ENCODE measurements at places on chromosomes 11 and 22.

DNA sequence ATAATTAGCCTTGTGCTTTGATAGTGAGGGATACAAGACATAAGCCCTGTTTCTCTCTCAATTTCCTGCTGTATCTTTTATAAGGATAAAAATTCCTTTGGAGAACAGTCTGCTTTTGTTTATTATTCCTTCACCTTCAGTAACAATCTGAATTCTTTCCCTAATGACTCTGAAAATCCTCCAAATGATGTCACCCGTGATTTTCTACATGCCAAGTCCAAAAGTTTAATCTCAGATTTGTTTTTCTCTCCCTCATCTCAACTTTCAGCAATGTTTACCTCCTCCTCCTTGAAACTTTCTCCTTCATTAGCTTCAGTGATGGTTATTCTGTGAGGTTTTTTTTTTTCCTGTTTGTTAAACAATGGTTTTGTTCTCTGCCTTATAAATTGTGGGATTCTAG, 2.2 kb downstream of the OR51E2 start:
- DNase-seq = no peak

DNA sequence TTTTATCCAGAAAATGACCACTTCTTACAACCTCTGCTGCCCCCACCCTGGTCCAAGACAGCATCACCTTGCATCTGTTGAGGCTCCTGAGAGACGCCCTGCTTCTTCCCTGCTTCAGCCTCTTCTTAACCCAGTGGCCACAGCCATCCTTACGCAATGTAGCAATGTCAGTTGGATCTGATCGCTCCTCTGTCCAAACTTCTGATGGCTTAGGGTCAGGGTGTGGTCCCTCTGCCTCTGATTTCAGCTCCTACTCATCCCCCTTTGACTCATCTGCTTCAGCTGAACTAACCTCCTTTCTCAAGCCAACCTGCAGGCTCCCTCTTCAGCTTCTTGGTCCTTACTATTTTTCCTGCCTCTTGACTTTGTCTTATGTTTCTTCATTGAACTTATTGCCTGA, 280.8 kb downstream of the KIRREL3 start:
- no peak for DNase-seq

- DNase-seq = no peak
Measured at GRCh38 chr11:32913445-32913844, 20.8 kb downstream of the QSER1 start.

DNA sequence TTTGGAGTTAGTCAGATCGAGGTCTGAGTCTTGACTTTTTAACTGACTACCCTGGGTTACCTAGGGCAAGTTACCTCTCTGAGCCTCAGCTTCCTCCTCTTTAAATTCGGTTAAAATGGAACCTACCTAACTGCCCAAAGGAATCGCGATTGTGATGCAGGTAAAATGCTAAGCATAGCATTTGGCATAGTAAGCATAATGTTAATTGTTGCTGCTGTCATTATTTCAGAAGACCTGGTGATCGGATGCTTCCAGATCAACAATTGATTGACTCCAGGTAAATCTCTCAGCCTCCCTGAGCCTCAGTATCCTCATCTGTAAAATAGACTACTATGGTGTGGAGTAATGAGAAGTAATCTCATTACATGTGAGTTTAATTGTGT, 550 bp upstream of the SLC43A1 start:
- DNase-seq = no peak

- DNase-seq = no peak
Measured at GRCh38 chr11:86040919-86041850, 27.7 kb downstream of the PICALM start.

DNA sequence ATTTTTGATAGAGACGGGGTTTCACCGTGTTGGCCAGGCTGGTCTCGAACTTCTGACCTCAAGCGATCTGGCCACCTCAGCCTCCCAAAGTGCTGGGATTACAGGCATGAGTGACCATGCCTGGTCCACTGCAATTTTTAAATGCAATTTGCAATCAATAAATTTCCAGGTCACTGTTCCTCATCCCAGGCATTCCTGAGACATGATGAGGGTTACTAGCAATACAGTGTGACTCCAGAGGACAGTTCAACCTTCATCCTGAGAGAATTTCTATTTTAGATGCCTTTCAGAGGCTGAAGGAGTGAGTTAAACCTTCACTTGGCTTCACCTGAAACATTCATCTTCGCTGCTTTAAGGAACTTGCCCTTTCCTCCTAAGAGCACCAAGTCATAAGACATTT, 9.7 kb upstream of the UBASH3B start:
- no peak for DNase-seq

DNA sequence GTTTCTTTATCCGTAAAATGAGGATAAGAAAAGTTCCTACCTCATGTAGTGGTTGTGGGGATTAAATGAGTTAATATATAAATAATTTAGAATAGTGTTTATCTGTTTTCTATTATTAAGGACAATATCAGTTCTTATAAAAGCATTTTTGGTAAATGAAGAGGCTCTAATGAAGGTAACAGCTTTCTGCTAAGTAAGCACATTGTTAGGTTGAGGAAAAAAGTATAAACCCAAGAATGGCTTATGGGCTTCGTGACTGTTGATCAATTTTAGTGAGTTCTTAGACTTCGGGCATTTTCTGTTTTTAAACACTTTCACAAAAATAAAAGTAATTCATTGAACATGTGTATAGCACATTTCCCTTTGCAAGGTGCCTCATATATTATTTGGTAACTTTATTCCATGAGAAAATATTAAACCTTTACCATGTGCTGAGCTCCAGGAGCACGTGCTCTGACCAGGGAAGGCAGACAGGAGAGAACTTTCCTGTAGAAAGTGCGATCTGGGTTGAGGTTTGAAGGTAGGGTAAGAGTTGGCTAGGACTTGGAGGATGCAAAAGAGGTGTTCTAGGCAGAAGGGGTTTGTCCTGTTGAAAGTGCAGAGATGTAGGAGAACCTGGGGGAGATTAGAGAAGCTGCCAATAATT, 11.3 kb upstream of the OR9Q2 start:
- no peak for DNase-seq

DNA sequence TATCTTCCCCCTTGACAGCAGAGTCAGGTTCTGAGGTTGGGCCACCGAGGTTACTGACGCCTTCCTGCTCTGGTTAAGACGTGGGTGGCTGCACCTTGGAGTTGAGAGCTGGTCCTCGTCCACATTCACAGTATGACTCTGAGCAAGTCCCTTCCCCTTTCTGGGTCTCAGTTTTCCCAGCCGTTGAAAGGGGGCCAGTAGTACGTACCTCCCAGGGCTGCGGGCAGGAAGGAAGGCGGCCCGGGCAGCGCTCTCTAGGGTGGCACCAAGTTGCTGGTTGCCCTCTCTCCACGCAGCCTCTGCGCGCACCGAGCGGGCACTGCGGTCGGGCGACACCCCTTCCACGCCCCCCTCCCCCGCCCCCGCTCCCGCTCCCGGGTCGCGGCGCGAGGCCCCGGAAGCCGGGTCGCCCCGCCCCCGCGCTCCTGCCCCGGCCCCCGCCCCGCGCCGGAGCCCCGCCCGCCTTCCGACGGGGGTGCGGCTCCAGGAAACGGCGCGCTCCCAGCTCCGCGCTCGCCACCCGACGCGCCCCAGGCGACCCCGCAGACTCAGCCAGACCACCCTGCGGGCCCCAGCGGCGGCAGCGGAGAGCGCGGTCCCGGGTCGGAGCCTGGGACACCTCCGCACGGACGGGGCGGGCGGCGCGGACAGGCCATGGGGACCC, at the start of gene EHBP1L1:
Gene EHBP1L1, plus strand, starts transcription at position 486 of the 664 bp plus-strand sequence. CDS start 250 bp downstream, outside the sequence.
- DNase-seq = peak; percentile 76

GRCh38 chr11:132033051-132033450, 662.6 kb downstream of the NTM start:
- DNase-seq = no peak

GRCh38 chr22:29704528-29705285, 15.1 kb upstream of the CABP7 start:
- no peak for DNase-seq

GRCh38 chr22:17862646-17863181, 88.4 kb upstream of the BID start:
- DNase-seq = no peak

DNA sequence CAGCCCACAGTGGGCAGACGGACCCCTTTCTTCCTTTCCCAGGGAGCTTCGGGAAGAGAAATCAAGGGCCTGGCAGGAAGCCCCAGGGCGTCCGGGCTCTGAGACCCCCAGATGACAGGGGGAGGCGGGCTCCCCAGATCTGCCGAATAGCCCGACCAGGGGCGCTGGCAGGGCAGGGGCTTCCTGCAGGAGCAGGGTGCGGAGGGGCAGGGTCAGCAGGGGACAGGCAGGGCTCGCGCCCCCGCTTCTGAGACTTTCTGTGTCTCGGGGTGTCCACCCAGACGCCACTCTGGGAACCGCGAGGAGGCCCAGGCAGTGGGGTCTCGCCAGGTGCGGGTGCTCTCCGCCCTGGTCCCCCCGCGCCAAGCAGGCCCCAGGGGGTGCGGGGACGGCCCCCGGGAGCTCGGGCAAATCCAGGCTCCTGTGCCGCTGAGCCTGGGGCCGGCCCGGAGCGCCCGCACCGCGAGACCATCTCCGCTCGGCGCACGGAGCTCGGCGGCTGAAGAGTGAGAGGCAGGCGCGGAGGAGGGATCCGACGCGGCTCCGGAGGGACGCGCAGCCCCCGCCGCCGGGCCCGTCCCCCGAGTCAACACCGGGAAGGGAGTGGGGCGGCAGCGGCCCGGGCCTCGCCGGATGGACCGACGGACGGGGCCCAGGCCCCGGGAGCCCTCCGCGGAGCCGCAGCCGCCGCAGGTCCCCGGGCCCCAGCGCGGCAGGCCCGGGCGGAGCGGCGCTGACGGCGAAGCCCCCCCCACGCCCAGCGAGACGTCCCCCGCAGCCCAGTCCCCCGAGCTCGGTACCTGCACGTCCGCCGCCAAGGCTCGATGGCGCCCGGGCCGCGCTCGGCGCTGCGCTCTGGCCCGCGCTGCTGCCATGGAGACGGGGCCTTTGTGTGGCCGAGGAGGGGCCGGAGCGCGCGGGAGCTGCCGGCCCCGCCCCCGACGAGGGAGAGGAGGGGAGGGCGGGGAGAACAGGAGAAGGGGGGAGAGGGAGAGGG, at the start of gene PLXNB2:
Gene PLXNB2, minus strand, starts transcription at position 894 of the 997 bp plus-strand sequence. CDS start 17,062 bp downstream, outside the sequence.
- no peak for DNase-seq

DNA sequence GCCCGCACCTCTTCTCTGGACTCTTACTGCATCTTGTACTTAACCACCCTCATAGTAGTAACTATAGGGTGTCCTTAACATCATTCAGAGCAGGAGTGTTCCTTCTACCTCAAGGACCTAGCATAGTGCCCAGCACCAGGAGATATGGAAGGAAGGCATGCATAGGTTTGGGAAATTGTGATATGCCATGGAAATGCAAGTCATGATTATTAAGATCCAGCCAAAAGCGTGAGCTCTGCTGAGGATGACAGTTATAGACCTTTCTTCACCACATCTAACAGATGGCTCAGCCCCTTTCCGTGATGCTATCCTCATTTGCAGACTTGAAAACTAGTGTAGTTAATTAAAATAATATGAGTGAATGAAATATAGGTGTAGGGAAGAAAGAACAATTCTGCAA, 746.1 kb downstream of the NTM start:
- DNase-seq = no peak

- no peak for DNase-seq
Measured at GRCh38 chr22:27474711-27475547, 326.6 kb downstream of the MN1 start.

GRCh38 chr11:122686111-122686510, 30.6 kb downstream of the UBASH3B start:
- no peak for DNase-seq

GRCh38 chr22:35204807-35205775, 52.2 kb upstream of the HMGXB4 start:
- DNase-seq = no peak

GRCh38 chr11:60946601-60947264, 5.2 kb downstream of the SLC15A3 start:
- no peak for DNase-seq

DNA sequence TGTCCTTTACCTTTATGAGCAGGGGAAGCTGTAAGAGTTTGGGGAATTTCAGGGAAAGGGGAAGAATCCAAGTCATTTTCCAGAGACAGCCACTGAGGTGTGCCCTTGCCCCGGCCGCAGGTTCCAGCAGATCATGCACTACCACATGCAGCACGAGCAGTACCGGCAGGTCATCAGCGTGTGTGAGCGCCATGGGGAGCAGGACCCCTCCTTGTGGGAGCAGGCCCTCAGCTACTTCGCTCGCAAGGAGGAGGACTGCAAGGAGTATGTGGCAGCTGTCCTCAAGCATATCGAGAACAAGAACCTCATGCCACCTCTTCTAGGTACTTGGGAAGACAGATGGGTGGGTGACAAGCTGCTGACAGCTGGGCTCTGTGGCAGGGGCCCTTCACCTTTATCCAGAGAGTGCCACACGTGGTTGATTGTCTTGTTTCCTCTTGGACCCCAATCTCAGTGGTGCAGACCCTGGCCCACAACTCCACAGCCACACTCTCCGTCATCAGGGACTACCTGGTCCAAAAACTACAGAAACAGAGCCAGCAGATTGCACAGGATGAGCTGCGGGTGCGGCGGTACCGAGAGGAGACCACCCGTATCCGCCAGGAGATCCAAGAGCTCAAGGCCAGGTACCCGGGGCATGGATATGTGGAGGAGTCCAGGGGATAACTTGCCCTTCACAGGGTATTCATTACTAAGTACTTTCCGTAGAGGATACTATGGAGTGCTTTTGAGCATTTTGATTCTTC, 5.8 kb upstream of the HMBS start:
- no peak for DNase-seq

DNA sequence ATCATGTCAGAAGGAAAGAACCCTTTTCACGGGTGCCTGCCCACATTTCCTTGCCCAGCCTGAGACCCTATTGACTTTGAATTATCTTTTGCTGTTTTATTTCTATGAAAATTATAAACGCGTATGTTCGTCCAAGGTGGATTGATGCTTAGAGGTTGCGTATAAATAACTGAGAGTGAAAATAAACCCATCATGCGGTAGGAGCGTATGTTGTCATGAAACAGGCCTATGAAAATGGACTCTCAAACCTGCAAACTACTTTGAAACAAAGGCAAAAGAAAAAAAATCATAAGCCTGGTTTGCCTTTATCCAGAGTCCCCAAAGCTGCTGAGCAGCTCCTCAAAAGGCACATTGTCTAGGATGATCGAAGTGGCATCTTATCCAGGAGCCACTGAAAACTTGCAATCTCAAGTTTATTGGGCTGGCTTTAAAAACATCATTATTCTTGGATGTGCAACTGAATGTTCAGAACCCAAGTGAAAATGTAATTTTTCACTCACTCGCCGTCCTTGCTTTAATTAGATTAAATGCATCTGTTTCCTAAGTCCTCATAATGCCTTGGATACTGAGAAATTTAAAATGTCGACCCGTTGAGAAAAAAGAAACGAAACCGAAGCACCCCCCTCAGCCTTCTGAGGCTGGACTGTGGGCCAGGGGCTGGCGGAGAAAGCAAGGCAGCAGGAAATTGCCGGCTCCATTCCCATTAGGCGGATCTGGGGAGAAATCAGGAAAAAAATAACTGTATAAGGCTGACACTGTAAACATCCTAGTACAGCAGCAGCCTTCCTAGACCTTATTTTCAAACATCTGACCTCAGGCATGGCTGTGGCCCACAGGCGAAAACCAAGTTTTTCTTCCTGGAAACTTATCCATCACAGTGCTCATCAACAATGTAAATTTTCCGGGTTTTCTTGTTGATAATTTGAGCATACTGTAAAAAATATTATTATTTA, 82.9 kb upstream of the PPARA start:
- no peak for DNase-seq

- DNase-seq = no peak
Measured at GRCh38 chr11:102516179-102516578, 14.4 kb downstream of the MMP7 start.

Measured in stimulated activated CD8-positive, alpha-beta memory T cell treated with anti-CD3 and anti-CD28 coated beads, Interleukin-2, amount 100 ng/mL, for 48 hours (primary cell).